ENCODE measurements at places on chromosomes 6 and 20.

DNA sequence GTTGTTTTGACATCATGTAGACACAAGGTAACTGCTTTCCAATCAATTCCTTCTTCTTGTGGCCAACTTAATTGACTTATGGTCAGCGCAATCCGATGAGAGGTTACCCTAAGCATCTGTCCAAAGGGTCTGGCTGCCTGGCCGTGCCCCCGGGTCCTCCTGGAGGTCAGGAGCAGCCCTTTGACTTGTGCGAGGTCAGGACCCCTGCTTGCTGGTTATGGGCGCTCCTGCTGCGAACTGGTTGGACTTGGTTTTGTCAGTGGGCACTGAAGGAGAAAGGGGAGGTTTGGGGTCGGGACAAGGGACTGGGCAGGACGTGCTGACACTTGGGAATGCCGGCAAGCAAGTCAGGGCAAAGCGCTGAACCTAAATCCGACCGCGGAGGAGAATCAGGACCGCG is 215.6 kb downstream of the QKI start:
- DNase-seq: no peak

DNA sequence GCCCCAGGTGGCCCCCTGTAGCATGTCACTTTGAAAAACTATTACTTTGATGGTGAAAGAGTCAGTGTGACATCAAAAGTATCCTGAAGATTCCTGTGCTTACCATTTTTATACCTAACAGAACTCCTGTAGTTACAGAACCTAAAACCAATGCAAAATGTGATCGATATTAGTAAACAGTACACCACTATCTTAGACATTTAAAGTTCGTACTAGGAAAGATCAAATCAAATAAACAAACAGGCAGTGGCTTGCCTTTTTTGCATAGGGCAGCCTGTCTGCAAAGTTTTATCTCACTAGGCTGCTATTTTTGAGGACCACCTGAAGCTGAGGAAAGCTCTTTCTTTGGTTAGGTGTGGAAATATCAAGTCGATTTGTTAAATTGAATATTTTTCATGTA is 944.0 kb upstream of the CITED2 start:
- DNase-seq: no peak

DNA sequence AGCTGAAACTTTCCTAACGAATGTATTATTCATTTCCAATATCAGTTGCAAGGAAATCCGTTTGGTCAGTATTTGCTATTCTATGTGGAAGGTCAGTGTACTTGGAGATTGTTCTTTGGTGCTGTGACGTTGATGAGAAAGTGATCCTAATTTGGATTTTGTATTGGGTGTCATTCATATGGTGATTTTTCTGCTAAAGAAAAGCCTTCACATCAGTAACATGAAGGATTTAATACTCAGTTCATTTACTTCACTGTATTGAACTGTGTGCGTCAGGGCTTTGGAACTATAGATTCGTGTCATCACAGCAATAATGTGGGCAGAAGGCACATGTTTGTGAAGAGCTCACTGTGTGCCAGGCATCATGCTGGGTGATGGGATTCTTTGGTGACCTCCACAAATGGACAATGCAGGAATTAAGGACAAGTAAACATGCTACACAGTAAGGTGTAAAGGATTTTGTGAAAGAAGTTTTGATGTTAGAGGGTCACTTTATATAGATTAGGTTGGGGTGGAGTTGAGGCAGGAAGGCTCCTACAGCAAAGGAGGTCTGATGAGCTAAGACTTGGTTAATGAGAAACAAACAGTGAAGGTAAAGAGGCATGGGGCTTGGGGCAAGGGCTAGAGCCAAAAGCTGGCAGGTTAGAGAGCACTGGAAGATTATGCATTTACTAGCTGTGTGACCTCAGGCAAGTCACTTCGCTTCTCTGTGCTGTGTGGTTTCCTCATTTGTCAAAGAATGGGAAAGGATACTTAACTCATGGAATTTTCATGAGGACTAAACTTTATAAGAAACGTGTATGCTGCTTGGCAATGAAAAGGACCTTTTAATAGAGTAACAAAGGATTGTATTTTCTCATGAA is 12.1 kb downstream of the ARID1B start:
- no peak for DNase-seq

DNA sequence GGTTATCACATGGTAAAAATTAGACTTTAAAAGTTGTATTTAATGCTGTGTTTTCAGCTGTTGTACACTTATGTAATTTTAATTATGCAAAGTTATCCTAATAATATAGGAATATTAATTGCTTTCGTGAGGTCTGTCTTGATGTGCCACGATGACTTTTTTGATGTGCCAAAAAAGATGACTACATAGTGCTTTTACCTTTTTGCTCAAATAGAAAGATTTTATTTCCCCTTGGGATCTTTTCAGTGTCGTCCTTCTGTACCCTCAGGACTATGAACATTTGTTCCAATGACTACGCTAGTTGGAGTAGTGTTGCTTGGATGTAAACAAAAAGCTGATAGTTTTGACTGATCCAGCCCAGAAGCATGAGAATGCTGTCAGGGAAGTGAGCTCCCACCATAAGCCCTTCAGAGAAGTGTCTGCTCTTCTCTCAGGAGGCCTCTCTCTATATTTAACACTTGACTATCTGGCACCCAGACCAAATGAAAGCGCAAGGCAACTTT is 1.2 kb upstream of the CD164 start:
- no peak for DNase-seq

DNA sequence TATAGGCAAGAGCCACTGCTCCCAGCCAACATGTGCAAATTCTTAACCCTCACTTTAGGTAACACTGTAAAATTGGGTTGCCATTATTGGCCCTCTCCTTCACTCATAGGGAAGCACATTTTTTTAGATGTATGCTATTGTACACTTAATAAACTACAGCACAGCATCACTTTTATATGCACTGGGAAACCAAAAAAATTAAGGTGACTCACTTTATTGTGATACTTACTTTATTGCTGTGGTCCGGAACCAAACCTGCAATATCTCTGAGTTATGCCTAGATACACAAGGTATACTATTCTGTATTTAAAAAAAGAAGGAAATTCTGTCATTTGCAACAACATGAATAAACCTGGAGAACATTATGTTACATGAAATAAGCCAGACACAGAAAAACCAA is 40.5 kb downstream of the IPCEF1 start:
- DNase-seq: no peak

DNA sequence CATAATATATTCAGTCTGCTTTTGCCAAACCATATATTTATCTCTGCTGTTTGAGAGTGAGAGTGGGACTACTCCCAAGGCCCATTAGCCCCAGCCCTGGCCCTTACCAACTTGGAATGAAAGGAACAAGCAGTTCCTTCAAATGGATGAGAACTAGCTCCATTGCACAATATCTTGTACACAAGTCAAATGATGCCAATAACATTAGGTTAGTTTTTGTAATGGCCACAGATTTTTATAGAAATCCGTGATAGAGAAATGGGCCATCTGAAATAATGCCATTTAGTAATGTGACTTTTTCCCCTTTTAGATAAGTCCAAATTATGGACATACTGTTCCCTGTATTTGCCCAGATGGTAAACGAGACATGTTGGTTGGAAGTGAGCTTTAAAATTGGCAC is 117.0 kb downstream of the MAP3K7 start:
- DNase-seq: no peak

- no peak for DNase-seq
Measured at GRCh38 chr6:85756982-85757381, 114.3 kb upstream of the SYNCRIP start.

GRCh38 chr20:33023439-33024242 is 7.8 kb upstream of the BPIFB6 start:
- no peak for DNase-seq

GRCh38 chr20:54014293-54014926 is 56.0 kb downstream of the BCAS1 start:
- DNase-seq: no peak

DNA sequence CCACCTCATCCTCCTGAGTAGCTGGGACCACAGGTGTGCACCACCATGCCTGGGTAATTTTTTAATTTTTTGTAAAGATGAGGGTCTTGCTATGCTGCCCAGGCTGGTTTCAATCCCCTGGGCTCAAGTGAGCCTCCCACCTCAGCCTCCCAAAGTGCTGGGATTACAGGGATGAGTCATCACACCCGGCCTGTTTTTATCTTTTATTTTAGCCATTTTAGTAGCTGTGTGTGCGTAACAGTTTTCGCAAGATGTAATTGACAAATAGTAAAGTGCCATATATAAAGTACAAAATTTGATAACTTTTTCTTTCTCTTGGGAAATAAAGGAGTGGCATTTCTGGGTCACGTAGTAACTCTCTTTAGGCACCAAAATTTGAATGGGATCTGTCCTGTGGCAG is 21.4 kb downstream of the SNAI1 start:
- DNase-seq: no peak

GRCh38 chr6:89190741-89191140 is 26.4 kb downstream of the GABRR1 start:
- DNase-seq: no peak

DNA sequence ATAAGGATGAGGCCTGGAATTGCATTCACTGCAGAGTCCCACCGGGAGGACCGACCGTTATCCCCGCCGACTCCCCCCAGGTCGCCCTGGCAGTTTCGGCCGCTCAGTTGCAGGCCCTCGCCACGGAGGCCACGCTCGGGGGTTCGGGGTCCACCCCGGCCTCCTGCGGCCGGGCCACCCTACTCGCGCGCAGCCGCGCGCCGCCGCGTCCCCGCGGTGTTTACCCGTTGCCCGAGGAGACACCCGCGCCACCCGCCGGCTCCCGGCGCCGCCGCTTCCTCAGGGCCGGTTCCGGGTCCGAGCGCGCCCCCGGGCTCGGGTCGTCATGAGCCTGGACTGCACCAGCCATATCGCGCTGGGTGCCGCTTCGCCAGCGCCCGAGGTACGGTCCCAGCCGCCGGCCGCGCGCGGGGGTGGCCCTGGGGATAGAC is at the start of gene CCDC170:
CCDC170 (plus strand) TSS at position 214 of the 431 bp plus-strand sequence; CDS start at position 326, 112 bp downstream.
- no peak for DNase-seq

DNA sequence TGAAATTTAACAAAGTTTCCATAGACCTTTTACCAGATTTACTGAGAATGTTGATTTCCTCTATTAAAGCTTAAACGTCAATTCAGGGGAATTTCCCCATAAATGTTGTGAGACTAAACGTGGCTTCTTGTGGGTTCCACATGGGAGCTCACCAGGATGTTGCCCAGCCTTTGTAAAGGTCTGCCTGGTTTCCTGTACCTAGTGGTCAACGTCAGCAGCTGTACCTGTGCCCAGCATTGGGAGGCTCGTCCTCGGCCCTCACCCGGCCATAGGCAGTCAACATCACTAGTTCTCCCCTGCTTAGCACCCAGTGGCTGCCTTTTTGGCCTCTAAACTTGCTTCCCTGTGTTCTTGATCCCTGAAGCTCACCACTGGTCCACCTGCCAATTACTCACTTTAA is 22.1 kb upstream of the CD83 start:
- no peak for DNase-seq

GRCh38 chr20:57811374-57812020 is 101.7 kb upstream of the PMEPA1 start:
- no peak for DNase-seq

DNA sequence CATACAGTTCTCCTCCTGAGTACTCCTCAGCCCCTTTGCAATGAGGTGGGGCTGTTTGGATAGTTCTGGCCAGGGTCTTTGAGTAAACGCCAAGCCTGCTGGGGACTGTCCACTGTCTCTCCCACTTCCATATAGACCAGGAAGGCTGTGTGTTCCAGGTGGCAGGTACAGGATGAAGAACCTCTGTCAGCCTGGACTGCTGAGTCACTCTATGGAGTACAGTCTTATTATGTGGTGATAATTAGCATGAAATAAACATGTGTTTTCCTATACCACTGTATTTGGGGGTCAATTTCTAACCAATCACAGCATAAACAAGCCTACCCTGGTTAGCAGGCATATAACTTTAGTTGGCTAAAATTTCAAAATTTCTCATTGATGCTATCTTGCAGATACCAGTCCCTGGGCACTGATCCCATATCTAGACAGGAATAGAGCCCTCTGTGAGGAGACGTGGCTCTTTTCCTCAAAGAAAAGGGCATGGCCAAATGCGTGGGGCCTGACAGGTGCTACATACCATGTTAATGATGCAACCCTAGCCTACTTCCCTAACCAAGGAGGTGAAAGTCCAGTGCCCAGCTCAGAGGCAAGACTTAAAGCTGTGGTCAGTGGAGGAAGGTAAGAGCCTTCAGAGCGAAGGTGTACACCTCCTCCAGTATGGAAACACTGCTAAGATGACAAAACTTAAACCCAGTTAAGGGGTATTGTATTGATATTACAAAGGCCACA is 4.5 kb upstream of the ALDH8A1 start:
- no peak for DNase-seq

DNA sequence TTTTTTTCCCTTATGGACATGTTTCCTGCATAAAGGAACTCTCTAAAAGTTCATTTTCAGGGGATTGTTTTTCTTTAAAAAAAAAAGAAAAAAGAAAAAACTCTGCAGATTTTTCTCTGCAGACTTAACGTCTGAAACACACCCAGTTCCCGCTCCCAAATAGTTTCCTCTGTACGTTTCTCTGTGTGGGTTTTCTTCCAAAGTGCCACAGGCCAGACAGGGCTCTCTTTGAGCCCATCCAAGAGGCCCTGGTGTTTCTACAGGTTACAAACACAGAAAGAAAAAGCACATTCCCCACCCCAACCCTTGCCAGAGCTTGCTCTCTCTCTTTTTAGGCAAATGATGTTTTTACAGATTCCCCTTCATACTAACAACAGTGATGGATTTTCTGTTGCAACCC is 258.6 kb downstream of the FNDC1 start:
- DNase-seq: no peak

DNA sequence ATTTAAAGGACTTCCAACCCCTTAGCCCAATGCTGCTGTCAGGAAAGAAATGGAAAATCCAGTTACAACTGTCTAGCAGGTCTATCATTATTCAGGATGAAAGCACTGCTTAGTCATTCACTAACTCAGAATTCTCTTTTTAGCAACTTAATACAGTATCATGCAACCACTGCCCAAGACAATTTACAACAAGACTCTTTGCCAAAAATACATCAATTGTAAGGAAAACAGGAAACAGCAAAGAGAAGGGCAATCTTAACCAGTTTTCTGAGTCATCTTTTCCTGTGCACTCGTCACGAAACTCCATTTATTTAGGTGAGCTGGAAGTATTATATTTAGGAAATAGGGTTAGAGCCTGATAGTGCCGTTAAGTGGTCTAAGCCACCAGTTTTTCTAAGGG is 1197.7 kb upstream of the CITED2 start:
- DNase-seq: no peak

- DNase-seq: no peak
Measured at GRCh38 chr6:42729731-42730130, 7.3 kb upstream of the PRPH2 start.
